CD8-positive, alpha-beta memory T cell (primary cell): ENCODE measurements at places on chromosomes 6 and 20. TPM values are rescaled to one million over a fixed set of nuclear protein-coding genes. Genes with fewer than 3 reads are reported as not detected.

DNA sequence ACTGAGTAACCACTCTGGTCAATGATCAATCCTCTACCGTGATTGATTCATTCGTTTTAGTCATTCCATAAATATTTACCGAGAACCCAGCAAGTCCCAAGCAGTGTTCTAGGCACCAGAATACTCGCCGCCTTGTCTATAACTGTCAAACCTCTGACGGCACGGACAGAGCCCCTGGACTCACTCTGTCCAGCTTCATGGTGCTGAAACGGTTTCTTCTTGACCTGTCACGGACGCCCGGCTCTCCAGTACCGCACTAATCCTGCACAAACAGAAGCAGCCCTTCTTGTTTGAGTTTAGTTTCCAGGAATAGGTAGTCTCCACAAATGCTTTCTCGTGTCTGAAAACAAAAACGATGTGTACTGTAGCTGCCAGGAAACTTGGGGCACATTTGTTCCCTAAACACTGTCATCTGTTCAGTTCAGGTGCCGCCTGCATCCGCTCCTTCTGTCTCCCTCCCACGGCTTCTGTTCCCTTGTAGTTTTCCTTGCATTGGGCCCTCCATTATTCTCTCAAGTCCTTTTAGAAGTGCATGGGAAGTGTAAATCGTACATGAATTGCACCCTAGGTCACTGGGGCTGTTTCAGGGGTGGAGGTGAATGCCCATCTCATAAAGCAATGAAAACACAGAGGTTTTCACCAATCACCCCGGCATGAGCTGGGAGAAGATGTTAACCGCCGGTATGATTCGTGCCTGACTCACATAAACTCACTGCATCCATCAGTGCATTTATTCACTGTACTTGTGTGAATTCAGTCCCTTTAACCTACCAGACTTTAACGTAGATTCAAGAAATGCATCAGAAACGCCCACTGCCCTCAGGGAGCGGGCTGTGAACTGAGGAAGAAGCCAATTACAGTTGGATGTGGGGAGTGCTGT lies 209.3 kb upstream of the CDH4 start:
- H3K27ac ChIP-seq, result no peak overlapping the region
- no peak overlapping the region for H3K4me3 ChIP-seq
- no peaks in the 10 kb centered on the region for H3K27me3 ChIP-seq
- no peak for DNase-seq

- DNase-seq, result no peak
- H3K4me3 ChIP-seq, result no peak overlapping the region
- H3K27ac ChIP-seq, result no peak overlapping the region
- H3K27me3 ChIP-seq, result no peaks in the 10 kb centered on the region
Measured at GRCh38 chr20:58452667-58453255, 62.4 kb downstream of the APCDD1L start.

GRCh38 chr6:110875548-110876169 lies 1.1 kb downstream of the AMD1 start:
- no peaks in the 10 kb centered on the region for H3K27me3 ChIP-seq
- DNase-seq, result peak; percentile 64

- peak overlapping the region; percentile 81 for H3K27ac ChIP-seq
- peaks cover 8% of the 10 kb centered on the region for H3K36me3 ChIP-seq
- H3K4me3 ChIP-seq, result peak overlapping the region; percentile 82
- no peak for DNase-seq
Measured at GRCh38 chr6:43428874-43429273, 1.5 kb downstream of the ABCC10 start.

GRCh38 chr6:2102966-2103365 lies 142.4 kb downstream of the GMDS start:
- no peak overlapping the region for H3K4me3 ChIP-seq
- no peaks in the 10 kb centered on the region for H3K36me3 ChIP-seq
- no peak for DNase-seq
- H3K4me1 ChIP-seq, result no peaks in the 10 kb centered on the region

DNA sequence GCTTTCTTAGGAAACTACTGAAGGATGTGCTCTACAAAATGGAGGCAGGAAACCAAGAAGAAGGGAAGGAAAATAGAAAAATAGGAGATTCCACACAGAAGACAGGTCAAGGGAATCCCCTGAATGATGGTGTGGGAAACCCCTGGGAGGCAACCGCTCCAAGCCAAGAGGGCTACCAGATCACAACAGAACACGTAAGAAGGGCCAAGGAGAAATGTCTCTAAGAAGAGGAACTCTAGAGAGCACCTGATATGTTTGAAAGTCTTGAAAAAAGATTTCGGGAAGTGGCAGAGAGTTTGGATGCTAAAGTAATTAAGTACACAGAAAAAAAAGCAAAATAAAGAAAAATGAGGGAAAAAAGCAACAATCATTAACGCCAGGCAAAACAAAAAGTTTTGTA lies 7.1 kb downstream of the KIF13A start:
- no peak overlapping the region for H3K4me3 ChIP-seq
- H3K27ac ChIP-seq, result no peak overlapping the region
- no peaks in the 10 kb centered on the region for H3K4me1 ChIP-seq
- no peaks in the 10 kb centered on the region for H3K36me3 ChIP-seq
- no peak for DNase-seq
- no peaks in the 10 kb centered on the region for H3K27me3 ChIP-seq

- no peak overlapping the region for H3K4me3 ChIP-seq
- H3K36me3 ChIP-seq, result no peaks in the 10 kb centered on the region
- no peak overlapping the region for H3K27ac ChIP-seq
Measured at GRCh38 chr20:57672164-57672563, 37.7 kb downstream of the PMEPA1 start.

- H3K4me1 ChIP-seq, result peaks cover 4% of the 10 kb centered on the region
- peaks cover 23% of the 10 kb centered on the region for H3K27me3 ChIP-seq
- H3K4me3 ChIP-seq, result no peak overlapping the region
- no peak for DNase-seq
Measured at GRCh38 chr6:41636833-41637193, 1.5 kb upstream of the MDFI start.

DNA sequence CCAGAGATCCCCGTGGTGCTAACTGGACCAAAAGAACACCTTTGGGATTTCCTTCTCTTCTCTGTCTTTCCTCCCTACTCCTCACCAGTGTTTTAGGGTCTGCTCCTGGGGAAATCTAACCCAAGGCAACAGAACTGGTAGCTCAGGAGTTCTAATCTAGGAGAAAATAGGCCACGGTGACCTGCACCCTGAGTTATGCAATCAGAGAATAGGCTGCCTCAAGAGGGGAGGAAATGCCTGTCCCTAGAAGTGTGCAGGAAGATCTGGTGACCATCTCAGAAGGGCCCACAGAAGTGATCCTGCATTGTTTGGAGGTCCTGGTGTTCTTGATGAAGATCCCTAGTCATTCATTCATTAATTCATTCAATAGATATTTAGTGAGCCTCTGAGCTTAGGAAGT lies 3.4 kb downstream of the ETV7 start:
- peaks cover 15% of the 10 kb centered on the region for H3K4me1 ChIP-seq
- no peak for DNase-seq
- H3K36me3 ChIP-seq, result no peaks in the 10 kb centered on the region

DNA sequence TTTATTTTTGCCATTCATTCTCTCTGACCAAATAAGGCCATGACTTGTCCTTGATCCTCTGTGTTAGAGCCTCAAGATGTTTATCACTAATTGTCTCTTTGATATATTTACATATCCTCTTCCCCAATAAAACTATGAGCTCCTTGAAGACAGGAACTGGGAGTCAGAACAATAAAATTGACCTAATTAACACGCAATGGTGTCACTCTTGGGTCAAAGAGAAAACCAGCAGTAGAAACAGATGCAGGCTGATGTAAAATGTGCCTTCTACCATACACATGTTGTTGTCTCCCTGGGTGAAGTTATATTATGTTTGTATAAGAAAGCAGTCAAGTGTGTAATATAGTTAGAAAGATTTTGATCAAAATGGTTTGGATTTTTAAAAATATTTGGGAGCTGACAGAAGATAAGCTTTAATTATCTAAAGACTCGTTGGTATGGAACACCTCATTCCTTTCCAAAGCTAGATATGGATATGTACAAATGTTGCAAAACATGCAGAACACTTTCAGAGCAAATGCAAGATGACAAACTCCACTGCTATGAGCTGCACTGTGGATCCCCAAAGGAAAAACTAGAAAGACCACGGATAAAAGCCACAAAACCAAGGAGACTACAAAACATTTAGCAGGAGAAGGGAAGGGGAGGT lies 109.7 kb upstream of the STMND1 start:
- H3K4me1 ChIP-seq, result no peaks in the 10 kb centered on the region
- no peaks in the 10 kb centered on the region for H3K36me3 ChIP-seq
- H3K4me3 ChIP-seq, result no peak overlapping the region
- H3K27ac ChIP-seq, result no peak overlapping the region
- no peak for DNase-seq
- H3K27me3 ChIP-seq, result no peaks in the 10 kb centered on the region

- DNase-seq, result no peak
- no peaks in the 10 kb centered on the region for H3K27me3 ChIP-seq
- H3K4me1 ChIP-seq, result no peaks in the 10 kb centered on the region
- H3K36me3 ChIP-seq, result no peaks in the 10 kb centered on the region
- H3K27ac ChIP-seq, result no peak overlapping the region
Measured at GRCh38 chr6:160393891-160394653, 45.9 kb downstream of the SLC22A3 start.

GRCh38 chr6:126976253-126976797 lies 142.1 kb upstream of the RSPO3 start:
- no peak overlapping the region for H3K4me3 ChIP-seq
- H3K36me3 ChIP-seq, result no peaks in the 10 kb centered on the region
- no peak overlapping the region for H3K27ac ChIP-seq
- no peaks in the 10 kb centered on the region for H3K4me1 ChIP-seq
- DNase-seq, result no peak

DNA sequence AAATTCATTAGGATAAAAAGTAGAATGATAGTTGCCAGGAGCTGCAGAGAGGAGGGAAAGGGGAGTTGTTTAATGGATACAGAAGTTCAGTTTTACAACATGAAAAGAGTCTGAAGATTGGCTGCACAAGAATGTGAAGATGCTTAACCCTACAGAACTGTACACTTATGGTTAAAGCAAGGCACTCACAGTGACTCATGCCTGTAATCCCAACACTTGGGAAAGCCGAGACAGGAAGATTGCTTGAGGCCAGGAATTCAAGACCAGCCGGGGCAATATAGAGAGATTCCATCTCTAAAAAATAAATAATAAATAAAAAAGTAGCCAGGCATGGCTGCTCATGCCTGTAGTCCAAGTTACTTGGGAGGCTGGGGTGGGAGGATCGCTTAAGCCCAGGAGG lies 174.0 kb downstream of the TASP1 start:
- H3K4me1 ChIP-seq, result no peaks in the 10 kb centered on the region
- H3K4me3 ChIP-seq, result no peak overlapping the region
- no peaks in the 10 kb centered on the region for H3K36me3 ChIP-seq
- no peak overlapping the region for H3K27ac ChIP-seq

DNA sequence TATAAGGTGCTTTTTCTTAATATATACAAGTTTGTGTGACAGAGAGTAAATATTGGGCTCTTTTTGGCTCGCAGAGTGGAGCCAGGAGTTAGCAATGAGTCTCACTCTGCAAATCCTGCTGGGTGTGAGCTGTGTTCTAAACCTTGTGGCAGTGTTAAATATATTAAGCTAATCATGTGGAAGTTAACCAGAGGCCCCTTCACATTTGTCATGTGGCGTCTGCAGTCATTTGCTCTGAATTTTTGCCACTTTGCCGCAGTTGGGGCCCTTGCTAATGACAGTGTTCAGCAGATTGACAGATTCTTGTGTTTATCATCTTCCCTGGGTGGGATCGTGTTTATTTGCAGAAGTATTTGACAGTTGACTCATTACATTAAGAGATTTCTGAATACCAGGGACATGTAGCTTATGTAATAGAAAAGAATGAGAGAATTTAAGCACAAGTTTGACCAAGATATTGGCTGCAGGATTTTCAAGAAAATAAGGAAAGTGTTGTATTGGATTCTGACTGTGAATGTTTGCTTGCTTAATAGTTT lies 37.9 kb downstream of the SPATA2 start:
- no peak overlapping the region for H3K27ac ChIP-seq
- H3K27me3 ChIP-seq, result no peaks in the 10 kb centered on the region
- H3K4me3 ChIP-seq, result no peak overlapping the region
- H3K36me3 ChIP-seq, result no peaks in the 10 kb centered on the region
- H3K4me1 ChIP-seq, result no peaks in the 10 kb centered on the region
- DNase-seq, result no peak

GRCh38 chr6:87540539-87540938 lies 49.2 kb downstream of the RARS2 start:
- no peak overlapping the region for H3K4me3 ChIP-seq
- no peaks in the 10 kb centered on the region for H3K4me1 ChIP-seq
- DNase-seq, result no peak
- H3K27me3 ChIP-seq, result no peaks in the 10 kb centered on the region

- no peak within 1 kb of the TSS for H3K4me3 ChIP-seq
- H3K4me1 ChIP-seq, result no peaks in the 10 kb centered on the region
- no peaks in the 10 kb centered on the region for H3K27me3 ChIP-seq
- no peak within 1 kb of the TSS for H3K27ac ChIP-seq
Measured at GRCh38 chr6:56642366-56643261, at the start of gene DST. Gene DST (minus strand): TSS chr6:56642889.

- H3K27ac ChIP-seq, result no peak overlapping the region
- H3K36me3 ChIP-seq, result no peaks in the 10 kb centered on the region
- no peaks in the 10 kb centered on the region for H3K27me3 ChIP-seq
Measured at GRCh38 chr6:3664625-3665041, 86.9 kb downstream of the PXDC1 start.

- no peak for DNase-seq
- H3K27ac ChIP-seq, result no peak overlapping the region
Measured at GRCh38 chr6:21972516-21972915, 324.3 kb downstream of the PRL start.

DNA sequence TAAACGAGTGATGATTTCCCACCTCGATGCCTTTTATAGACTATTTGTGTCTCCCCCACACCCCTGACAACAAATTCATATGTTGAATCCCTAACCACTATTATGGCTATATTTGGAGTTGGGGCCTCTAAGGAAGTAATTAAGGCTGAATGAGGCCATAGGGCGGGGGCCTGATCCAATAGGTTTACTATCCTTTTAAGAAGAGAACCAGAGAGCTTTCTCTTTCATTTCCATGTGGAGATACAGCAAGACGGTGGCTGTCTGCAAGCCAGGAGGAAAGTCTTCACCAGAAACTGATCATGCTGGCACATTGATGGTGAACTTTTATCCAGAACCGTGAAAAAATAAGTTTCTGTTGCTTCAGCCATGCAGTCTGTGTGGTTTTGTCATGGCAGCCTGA lies 38.9 kb upstream of the CLIC5 start:
- H3K27me3 ChIP-seq, result no peaks in the 10 kb centered on the region
- H3K27ac ChIP-seq, result no peak overlapping the region
- H3K36me3 ChIP-seq, result no peaks in the 10 kb centered on the region
- H3K4me3 ChIP-seq, result no peak overlapping the region
- no peaks in the 10 kb centered on the region for H3K4me1 ChIP-seq

DNA sequence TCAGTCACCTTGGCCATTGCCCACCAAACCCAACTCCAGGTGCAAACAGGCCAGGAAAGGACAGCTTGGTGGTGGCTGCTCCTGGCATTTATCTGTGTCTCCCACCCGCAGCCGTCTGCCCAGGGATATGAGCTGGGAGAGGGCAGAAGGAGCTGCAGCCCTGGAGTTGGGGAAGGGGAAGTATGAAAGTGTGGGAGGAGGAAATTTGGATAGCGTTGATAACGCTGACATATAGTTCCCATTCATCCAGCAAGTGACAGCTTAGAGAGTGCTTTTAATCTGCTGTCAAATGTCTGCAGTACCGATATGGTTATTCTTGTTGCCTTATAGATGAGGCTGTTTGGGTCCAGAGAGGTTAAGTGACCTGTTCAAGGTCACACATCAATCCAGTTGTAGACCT lies 741 bp downstream of the KCNK16 start:
- H3K4me3 ChIP-seq, result no peak overlapping the region
- H3K36me3 ChIP-seq, result no peaks in the 10 kb centered on the region
- no peaks in the 10 kb centered on the region for H3K27me3 ChIP-seq

Gene TULP4
- 26.9 TPM for total RNA-seq

Gene STX16
- total RNA-seq, result 69.2 TPM

Gene MOG
- total RNA-seq, result not detected

Gene PRDM13
- total RNA-seq, result 0.07 TPM

Gene SS18L1
- 18.5 TPM for total RNA-seq

Gene PPP1R14C
- 1.6 TPM for total RNA-seq

Gene C6orf52
- 6.8 TPM for total RNA-seq

Gene COL20A1
- not detected for total RNA-seq

Gene VWA7
- total RNA-seq, result 1.4 TPM
